CD4-positive, alpha-beta T cell treated with Interferon gamma for 1 hour (primary cell): ENCODE measurements at places on chromosomes 2 and 18.

GRCh38 chr18:7775843-7776242, 208.7 kb downstream of the PTPRM start:
- no peak for DNase-seq

DNA sequence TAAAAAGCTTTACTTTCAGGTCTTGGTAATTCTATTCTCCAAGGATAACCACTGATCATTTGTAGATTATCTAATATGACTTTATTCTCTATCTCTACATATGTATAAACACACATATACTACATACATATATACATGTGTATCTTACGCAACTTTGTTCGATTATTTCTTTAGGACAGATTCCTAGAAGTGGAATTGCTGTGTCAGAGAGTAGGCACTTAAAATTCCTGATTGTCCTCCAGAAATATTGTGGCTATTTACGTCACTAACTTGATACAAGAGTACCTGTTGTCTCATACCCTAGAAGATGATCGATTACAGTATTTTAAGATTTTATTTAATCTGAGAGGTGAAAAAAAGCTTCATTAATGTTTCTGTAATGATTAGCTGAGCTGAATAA, 57.9 kb downstream of the FAM98A start:
- no peak for DNase-seq

- no peak for DNase-seq
These were observed 344.9 kb downstream of the LPIN1 start for GRCh38 chr2:12091201-12091806.

DNA sequence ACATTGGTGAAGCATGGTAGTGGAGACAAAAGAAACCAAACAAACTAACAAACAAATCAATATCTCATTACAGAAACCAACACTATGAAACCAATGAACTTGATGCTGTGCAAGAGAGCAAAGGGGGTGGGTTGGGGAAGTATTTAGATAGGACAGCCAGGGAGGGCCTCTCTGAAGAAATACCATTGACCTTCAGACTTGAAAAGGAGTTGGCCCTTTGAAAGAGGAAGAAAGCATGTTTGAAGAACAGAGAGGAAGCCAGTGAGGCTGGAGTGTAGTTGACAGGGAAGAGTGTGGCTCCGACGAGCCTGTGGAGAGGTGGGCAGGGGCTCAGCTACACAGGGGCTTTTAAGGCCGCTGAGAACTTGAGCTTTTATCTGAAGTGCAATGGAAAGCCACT, 151.0 kb upstream of the GATA6 start:
- DNase-seq: no peak

DNA sequence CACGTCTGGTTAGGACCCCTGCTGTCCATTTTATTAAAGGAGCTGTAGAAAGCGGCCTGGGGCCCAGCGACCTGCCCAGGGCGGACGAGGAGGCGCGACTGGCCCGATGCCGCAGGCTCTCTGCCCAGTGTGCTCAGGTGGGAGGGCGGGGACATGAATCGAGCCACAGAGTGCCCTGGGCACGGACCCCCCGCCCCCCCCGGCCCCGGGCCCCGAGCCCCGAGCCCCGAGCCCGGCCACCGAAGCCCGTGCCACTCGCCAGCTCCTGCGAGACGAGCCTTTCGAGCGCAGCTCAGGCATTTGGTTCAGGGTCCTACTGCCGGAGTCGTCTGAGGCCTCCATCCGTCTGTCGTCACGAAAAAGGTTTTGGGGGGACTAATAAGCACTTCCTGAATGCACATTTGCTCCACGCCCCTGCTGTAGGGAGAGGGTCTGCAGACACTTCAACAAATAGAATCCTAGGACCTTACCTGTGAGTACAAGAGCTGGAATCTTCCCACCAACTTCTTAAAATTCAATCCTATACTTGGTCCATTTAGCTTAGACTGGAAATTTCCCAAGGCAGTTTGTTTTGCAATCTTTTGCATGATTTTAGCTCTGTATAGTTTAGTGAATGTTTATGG, 602 bp upstream of the ADAM17 start:
- no peak for DNase-seq

DNA sequence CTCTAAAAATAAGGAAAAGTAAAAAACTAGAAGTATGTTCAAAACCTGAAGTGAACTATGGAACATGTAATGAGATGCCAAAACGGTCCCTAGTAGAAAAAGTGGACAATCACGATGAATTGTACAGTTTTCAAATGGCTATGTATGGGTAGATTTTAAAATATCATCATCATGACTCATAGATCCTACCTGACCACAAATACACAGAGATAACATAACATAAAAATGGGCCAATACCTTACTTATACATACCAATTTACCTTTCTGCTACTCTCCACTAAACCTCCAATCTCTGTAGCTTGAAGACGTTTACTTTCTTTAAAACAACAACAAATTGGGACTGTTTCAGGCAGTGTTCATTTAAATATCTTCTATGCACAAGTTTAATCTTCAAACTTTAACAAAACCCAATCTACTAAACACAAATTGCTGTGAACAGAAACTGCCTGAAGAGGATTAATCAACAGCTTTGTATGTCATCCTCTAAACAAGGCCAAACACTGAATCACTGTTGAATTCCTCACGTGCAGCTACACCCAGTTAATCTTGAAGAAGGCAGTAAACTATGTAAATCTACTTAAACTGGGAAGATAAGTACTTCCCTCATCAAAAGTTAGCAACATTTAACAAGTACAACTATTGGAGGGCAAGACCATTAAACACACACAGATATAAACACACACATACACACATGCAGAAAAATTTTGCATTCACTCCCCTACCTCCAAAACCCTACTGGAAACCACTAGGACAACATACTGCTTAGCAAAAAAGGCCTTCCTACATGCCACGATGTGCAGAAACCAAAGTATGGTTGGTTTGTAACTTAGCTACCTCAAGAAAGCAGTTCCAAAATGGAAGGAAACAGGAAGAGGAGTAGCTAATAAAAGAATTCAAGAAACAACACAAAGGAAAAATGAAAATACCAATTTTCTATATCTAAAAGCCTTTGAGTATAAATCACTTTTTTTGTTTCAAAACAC, 90.3 kb downstream of the RBMS1 start:
- no peak for DNase-seq

DNA sequence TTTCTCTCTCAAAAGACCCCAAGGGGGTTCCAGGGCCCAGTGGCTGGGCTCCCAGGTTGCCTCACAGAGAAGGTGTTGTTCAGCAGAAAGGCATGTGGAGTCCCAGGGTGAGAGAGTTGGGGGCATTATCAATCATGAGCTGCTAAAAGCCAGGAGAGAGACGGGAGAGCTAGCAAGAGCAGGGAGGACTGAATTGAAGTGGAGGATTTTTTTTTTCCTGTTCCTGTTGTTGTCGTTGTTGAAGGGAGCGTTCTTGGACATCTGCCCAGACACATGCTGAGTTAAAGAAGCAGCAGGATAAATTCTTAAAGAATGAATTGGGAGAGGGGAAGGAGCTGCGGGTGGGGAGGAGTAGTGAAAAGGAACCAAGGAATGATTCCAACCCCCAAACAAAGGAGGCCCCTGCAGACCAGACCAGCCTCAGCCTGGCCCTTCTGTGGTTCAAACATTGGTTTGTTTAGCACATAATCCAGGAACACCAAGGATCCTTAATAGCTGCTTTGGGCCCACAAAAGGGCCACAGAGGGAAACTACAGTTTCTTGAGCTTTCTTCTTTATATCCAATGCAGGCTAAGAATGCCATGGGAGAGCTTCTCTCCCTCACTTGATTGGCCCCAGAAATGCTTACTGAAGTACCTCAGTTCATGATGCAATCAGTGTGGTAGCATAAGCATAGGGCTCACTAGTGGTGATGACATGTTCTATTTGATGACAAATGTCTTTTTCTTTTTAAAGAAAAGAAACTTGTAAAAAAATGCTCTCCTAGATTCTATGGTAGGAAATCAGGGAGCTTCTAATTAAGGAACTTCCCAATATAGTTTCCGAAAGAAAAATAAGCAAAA, 146.0 kb downstream of the SETBP1 start:
- DNase-seq: no peak

GRCh38 chr2:218245214-218245613, 15.6 kb upstream of the GPBAR1 start:
- no peak for DNase-seq

GRCh38 chr2:17661460-17661859, 92.2 kb downstream of the SMC6 start:
- no peak for DNase-seq

DNA sequence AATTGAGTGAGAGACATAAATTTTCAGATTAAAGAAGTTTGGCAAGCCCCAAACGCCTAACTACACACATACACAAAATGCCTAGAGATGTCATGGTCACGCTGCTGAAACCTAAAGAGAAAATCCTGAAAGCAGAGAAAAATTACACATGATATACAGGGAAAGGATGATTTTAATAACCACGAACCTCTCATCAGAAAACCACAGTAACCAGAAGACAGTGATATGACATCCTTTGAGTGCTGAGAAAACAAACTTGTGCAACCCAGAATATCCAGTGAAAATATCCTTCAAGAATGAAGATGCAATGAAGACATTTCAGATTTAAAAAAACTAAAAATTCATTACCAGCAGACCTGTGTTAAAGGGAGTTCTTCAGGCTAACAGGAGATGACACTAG, 122.4 kb upstream of the LMAN1 start:
- DNase-seq: no peak

DNA sequence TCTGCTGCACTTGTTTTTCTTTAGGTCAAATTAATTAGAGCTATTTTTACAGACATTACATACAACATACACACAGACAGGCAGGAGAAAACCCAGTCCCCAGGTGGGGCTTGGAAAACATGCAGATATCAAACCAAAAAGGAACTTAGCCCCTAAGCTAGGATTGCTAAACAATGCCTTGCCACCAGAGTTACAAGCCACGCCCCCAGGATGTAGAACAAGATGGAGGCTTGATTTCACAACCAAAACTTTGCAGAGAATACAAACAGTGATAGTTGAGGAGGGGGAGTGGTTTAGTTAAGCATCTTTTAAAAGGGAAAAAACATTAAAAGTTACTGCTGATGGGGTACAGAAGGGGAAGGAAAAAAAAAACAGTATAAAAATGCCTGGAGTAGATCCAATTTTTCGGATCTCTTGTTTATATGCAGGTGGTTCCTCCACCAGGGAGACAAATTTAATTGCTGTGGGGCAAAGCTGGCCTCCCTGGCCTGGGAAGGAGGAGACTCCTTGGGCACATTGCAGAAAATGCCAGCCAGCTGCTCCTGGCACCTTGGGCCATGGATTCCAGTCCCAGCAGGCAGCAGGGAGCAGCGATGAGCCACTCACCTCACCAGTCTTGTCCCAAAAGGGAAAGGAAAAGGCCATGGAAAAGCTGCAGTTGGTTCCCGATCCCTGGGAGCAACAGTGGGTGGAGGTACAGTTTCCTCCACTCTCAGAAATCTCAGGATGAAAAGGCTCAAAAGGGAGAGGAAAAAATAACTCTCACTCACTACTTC, 348.4 kb upstream of the REG3G start:
- DNase-seq: no peak

DNA sequence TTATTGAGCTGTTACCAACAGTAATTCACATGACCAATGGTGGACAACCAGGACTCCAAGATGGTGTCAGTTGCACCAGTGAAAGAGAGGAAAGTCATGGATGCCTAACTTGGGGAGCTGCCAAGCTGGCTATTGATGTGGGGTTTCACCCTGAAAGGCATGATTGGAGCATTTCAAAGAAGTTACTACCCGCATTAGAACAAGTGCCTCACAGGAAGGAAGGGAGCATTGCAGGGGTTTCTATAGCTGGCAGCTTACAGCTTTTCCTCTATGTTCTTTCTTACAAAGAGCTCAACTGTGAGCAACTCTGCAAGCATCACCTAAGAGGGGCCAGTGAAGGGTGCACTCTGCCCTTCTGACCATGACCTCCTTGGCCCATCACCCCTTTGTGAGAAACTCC, 93.1 kb downstream of the TNFRSF11A start:
- DNase-seq: no peak

GRCh38 chr2:233350708-233351107, 3.6 kb upstream of the DGKD start:
- peak; percentile 46 for DNase-seq

DNA sequence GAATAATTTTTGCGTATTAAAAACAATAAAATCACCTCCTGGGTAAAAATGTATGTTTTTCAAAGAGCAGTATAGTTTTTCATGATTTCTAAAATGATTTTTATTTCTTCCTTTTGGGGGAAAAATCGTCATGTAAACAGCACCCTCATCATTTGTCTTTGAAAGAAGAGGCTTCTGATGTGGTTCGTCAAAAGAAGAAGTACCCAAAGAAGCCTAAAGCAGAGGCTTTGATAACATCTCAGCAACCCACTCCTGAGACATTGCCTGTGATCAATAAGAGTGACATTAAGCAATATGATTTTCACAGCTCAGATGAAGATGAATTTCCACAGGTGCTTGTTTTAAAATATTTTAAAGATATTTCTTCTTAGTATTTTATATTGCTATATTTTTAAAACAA, 110.2 kb upstream of the KIF5C start:
- DNase-seq: no peak

- no peak for DNase-seq
These were observed 73.1 kb upstream of the IL1R1 start for GRCh38 chr2:102069311-102069974.

DNA sequence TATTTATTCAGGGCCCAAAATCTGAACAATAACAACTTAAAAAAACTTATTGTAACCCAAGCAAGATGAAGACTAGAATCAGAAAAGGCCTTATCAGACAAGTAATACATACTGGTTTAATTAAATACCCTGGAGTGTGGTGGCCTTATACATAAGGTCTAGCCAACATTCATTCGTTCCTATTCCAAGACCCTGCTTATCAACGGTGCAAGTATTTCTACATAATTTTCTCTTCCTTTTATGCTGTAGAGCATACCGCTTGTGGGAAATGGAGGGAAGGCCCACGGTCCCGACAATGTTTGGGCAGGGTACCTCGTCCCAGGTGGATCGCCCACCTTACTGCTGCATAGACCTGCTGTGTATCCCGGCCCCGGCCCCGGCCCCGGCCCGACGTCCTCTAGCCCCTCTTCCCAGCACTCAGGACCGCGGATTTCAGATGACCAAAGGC, 708 bp downstream of the ZNF24 start:
- DNase-seq: no peak

GRCh38 chr2:196918927-196919326, 7.6 kb downstream of the PGAP1 start:
- DNase-seq: no peak

- DNase-seq: no peak
These were observed 14.5 kb upstream of the DARS1 start for GRCh38 chr2:135999899-136000298.

DNA sequence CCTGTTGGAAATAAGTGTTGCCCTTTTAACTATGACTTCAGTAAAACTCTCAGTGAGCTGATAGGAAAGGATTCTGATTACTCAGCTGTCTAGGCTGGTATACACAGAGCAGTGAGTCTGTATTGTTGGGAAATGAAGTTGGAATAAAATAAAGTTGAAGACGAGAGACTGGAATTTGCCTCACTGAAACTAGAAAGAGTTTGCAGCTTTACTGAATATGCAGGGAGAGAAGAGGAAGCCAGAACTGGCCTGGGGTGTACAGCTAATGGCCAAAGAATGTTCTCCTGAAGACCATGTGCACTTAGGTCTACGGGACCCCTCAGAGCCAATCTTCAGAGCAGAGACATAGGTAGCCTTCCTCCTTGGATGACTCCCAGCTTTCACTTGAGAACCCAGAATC, 26.5 kb downstream of the EIF4E2 start:
- DNase-seq: no peak

- no peak for DNase-seq
These were observed 536.7 kb upstream of the TNP1 start for GRCh38 chr2:217396586-217396985.
